Stimulated activated CD4-positive, alpha-beta T cell treated with anti-CD3 and anti-CD28 coated beads, TNF-alpha, amount 100 ng/mL, for 1 hour (primary cell): ENCODE measurements at places on chromosomes 6 and 20.

DNA sequence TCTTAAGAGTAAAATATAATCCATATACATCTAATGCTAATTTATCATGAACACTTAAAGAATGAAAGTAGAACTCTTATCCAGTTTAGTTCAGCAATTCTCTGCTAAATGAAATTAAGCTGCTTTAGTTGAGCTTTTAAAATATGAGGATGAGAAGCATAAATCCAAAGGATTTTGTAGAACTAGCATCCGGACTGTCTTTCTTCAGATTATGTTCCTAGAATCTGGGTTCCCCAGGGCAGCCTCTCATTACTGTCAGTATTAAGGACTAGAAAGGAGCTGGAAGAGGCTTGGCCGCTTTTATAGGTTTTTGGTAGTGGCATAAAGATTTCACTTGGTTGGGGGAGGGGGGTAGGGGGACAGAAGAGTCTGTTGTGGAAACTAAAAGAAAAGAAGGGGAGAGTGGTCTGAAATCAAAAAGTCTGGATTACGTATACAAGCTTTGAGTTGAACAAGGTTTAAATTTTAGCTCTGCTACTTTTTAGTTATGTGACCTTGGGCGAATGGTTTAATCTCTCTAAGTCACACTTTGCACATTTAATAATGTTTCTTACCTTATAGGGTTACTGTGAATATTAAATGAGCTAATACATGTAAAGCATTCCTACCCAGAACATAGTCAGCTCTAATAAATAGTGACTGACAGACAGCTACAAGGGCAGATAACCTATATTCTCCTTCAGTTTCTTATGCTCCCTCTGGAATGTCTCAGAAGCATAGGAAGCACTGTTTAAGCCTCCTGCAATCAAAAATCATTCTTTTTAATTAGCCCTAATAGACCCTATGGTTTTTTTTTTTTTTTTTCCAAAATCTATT, 3.7 kb downstream of the SGK1 start:
- no peak for DNase-seq

- DNase-seq: no peak
Measured at GRCh38 chr20:7723284-7723683, 217.0 kb downstream of the HAO1 start.

- no peak for DNase-seq
Measured at GRCh38 chr6:25360621-25361020, 81.4 kb downstream of the CARMIL1 start.

- DNase-seq: no peak
Measured at GRCh38 chr6:37578104-37578503, 78.4 kb upstream of the CCDC167 start.

DNA sequence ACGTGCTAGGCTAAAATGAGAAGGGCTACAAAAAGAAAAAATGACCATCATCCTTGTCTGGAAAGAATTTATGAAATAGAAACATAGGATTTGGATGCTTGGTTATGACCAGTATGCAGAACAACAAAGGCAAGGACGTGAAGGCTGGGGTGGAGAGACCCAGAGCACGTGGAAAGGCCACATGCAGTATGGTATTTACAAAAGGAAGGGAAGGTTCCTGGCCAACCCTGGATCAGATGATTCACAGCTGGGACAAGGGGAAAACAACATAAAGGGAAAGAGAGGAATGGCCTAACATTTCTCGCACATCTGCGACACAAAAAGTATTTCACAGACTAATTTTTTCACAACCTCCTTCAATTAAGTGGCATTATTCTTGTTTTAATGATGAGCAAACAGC, 8.2 kb downstream of the STX7 start:
- DNase-seq: no peak

DNA sequence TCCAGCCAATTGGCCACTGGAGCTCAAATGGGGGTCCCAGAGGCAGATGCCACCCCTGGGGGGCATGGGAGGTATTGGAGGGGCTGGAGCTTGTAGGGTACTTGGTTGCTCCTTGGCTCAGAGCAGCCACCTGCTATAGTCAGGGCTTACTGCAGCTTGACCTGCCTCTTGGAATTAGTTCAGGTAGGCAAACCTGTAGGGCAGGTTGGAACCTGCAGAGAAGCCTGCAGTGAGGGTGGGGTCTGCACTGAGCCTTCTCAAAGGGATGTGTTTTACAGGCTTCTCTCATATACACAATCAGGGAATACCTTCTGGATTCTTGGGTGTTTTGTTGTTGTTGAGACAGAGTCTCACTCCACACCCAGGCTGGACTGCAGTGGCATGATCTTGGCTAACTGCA, 94.2 kb upstream of the MYL9 start:
- no peak for DNase-seq

DNA sequence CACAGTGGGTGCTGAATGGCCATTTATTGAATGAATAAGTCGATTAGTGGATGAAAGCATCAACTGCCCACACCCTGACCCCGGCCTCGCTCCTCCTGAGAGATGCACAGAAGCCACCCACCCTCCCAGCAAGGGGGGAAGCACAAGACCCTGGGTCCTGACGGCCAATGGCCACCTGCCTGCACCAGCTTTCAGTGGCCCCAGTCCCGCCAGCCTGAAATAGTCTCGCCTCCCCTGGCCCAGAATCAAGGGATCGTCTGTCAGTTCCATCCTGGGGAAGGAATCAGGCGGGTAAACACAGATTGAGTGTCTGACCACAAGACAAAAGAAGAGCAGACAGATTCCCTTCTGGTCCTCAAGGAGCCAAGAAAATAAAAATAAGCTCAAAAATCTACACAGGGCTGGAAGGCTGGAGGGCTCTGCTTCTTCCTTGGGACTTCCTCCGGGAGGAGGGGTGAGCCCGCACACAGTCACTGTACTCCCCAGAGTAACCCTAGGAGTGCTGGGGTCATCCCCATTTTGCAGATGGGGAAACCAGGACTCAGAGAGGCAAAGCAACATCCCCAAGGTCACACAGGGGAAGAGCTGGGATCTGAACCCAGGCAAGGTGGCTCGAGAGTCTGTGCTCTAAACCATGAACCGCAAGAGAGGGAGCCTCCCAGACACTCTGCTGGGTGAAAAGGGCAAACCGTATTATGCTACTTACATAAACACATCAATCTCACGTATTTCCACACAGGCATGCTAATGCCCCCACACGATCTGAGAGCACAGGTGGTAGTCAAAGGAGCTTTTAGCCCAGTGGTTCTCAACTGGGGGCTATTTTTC, 7.8 kb downstream of the PREX1 start:
- DNase-seq: no peak

- no peak for DNase-seq
Measured at GRCh38 chr6:150543178-150543577, 56.5 kb upstream of the PLEKHG1 start.

- DNase-seq: peak; percentile 22
Measured at GRCh38 chr20:56414842-56415765, 3.0 kb downstream of the CASS4 start.

GRCh38 chr6:145885431-145885830, 70.8 kb upstream of the FBXO30 start:
- no peak for DNase-seq

DNA sequence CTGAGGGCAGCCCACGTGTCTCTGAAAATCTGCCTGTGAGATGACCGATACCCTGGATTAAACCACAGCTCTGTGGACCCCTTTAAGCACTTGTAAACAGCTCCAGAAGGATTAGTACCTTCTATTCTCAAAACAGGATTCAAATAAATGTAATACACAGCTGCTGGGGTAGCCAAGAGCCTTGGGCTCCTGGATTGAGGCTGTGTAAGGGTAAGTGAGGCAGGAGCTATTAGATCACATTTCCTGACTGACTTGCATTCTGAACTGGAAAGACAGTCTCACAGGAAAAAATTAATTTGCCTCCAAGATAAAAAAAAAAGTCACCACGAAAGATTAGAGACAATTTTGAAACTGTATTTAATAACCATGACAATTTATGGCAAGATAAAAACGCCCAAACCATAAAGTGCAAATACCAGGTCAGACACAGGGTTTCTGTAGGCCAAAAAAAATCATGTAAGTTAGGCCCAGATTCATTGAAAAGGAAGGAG, 78.0 kb downstream of the TRMT11 start:
- no peak for DNase-seq

- no peak for DNase-seq
Measured at GRCh38 chr6:27531772-27532459, 59.0 kb upstream of the ZNF184 start.

- no peak for DNase-seq
Measured at GRCh38 chr6:84553527-84553926, 210.9 kb downstream of the TBX18 start.

DNA sequence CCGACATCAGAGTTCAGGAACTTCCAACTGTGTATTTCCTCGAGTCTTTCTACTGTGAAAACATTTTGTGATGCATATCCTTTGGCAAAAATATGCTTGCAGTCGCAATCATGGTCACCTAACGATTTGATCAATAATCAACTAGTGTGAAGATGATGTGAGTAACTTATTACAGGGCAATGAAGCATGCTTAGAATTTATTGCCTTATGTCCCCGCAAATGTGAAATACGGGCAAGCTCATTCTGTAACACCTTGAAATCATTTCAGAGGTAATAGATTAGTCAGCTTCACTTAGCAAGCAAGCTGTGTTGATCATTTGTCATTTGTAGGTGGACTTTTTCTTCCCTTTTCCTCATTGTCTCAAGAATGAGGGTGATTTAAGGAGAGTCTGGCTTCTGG, 67.9 kb upstream of the DOK5 start:
- DNase-seq: no peak

- no peak for DNase-seq
Measured at GRCh38 chr6:7112741-7113313, 5.1 kb downstream of the RREB1 start.

- DNase-seq: no peak
Measured at GRCh38 chr6:165895421-165896165, 232.6 kb upstream of the PDE10A start.

GRCh38 chr6:136751522-136751956, 40.7 kb downstream of the MAP3K5 start:
- no peak for DNase-seq

DNA sequence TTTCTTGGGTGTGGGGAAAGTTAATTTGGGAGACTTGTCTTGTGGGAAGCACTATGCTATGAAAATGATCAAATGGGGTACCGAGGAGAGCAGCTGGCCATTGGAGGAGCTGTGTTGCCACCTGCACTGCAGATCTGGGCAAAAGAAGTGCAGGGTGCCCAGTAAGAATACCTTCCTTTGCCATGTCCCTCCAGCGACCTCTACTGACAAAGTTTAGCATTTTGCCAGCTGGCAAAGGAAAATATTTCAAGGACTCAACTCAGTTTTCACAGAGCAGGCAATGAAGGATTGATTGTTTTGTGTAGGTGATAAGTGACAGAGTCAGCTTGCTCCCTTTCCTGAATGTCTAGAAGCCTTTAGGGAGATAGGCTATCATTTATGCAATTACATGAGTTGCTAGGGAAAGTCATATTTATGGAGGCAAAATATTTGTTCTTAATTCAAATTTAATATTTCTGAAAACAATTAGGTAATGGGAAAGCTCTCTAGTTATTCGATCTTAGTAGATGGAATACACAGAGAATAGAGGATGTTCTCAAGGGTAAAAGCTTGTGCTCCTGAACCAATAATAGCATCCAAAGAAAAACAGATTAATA, 118.4 kb downstream of the FARS2 start:
- no peak for DNase-seq
